ENCODE measurements at places on chromosomes 6 and 20. TPM values are rescaled to one million over a fixed set of nuclear protein-coding genes. Genes with fewer than 3 reads are reported as not detected.

The C6orf15 gene
- 1.6 TPM for total RNA-seq

The POU3F2 gene
- total RNA-seq: not detected

The ADAT2 gene
- 12.0 TPM for total RNA-seq

The COL21A1 gene
- 1.3 TPM for total RNA-seq

DNA sequence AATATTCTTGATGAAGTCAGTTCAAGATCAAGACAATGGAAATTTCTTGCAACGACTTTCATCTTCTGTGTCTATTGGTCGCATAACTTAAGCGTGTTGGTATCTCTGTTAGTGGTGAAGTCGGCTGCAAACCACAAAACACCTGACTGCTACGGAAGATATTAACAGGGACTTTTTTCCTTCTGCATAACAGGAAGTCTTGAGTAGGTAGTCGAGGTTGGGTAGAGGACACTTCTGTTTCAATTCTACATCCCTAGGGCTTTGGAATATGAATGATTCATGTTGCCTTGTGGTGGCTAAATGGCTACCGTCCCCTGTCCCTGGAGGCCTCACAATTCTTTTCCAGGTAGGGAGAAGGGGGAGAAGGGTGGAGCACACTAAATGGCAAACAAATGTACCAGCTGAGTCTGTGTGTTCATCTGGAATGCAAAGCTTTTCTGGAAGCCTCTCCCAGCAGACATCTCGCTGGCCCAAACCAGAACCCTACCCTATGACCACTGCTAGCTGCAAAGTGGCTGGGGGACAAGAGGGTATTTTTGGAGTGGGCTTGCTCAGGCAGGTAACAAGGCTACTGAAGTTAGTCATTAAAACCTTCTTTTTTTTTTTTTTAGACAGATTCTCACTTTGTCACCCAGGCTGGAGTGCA, 34.6 kb upstream of the NKX2-2 start:
- no peak for DNase-seq

DNA sequence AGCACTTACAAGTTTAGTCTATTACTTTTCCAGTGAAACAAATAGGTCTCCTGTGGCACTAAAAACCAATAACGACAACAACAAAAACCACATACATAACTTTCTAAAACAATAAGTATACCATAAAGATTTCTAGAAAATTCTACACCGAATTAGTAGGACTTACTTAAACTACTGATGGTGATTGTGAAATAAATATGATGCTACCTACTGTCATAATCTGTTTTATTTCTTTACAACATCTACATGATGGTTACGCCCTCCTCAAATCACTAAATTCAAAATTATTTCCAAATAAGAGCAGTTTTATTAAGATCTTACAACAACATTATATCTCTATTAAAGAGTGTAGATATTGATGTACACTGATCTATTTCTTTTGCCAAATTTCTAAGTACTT, 147.0 kb downstream of the DST start:
- DNase-seq: no peak

- DNase-seq: no peak
Measured at GRCh38 chr6:21264288-21265033, 329.1 kb upstream of the SOX4 start.

GRCh38 chr20:12166053-12166717, 248.5 kb downstream of the BTBD3 start:
- DNase-seq: no peak

DNA sequence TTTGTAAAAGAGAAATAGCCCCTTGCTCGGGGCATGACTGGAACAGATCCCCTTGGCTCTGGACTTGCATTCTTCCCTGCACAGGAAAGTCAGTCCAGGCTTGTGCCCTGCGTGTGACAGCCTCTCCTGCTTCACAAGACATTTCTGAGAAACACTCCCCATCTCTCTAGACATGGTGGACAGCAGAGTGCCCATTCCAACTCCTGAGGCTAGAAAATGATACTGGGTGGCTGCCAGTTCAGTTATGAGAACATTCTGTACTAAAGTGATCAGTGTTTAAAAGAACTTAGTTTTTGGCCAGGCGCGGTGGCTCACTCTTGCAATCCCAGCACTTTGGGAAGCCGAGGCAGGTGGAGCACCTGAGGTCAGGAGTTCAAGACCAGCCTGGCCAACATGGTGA, 41.3 kb downstream of the TGM3 start:
- no peak for DNase-seq

- no peak for DNase-seq
Measured at GRCh38 chr6:82372656-82373055, 9.0 kb downstream of the TPBG start.

Data from esophagus squamous epithelium (tissue), 5 donors.